NCI-H510A treated with DMSO at 0.1 percent for 48 hours (cell line): ENCODE measurements at places on chromosomes 4 and X.

DNA sequence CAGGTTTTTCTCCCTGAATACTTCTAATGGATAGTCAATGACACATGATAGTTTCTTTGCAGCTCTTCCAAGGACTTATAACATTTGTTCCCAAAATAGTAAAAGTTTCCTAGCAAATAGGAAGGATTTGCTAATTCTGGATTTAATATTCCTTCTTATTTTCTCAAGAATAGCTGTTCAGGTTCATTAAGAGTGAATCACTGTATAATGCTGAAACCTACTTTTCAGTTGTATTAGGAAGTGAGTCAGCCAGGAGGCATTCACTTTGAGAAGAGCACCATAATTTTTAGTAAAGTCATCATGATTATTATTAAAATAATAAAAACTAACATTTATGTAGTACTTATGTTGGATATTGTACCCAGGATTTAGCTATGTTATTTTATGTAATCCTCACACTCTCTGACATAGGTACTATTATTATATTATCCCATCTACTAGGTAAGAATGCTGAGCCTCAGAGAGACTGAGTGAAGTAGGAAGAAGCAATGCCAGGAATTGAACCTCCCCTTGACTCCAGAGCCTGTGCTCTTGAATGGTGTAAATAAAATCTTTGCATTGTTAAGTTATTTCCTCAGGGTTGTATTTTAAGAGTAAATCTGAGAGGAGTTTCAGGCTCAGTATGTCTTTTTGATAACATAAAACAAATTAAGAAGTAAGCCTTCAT lies 114.8 kb downstream of the REELD1 start:
- DNase-seq = no peak

GRCh38 chr4:99405433-99406115 lies 29.6 kb downstream of the ADH7 start:
- DNase-seq = peak; percentile 47

GRCh38 chr4:72587334-72587733 lies 18.3 kb upstream of the ADAMTS3 start:
- DNase-seq = no peak

DNA sequence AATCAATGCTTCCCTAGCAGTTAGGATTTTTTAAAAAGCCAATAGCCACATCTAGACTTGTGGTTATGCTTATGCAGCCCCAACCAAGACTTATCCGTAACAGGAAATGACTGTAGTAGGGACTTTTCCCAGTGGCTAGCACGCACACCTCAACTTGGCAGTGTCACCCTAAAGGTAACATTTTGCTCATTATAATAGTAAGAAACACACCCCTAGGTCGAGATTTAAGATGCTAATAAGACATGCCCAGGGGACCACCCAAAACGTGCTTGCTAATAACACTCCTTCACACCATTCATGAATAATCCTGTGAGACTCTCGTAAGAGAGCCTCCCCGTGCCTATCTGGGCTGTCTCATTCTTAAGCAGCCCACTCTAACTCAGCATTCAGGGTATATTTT lies 195.3 kb downstream of the CHIC1 start:
- no peak for DNase-seq

- DNase-seq = no peak
Observed at GRCh38 chr4:96073461-96073860, 233.6 kb downstream of the PDHA2 start.

GRCh38 chrX:29547877-29548276 lies 667.5 kb upstream of the MAGEB2 start:
- no peak for DNase-seq

DNA sequence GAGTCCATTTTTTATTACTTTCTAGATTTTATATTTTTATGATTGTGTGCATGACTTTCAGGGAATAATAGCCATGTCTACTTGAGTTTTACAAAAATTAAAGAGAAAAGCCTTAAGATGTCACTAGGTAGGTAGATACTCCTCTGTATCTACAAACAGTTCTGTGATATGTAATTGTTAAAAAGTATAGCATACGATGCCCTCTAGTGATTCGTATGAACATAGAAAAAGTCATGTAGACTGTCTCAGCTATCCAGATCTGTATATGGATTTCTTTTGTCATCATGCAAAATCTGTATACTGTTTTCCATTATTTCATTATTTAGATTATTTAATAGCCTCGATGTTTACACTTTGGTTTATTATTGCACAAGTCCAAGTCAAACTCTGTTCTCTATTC lies 856.6 kb downstream of the CENPC start:
- DNase-seq = peak; percentile 61

DNA sequence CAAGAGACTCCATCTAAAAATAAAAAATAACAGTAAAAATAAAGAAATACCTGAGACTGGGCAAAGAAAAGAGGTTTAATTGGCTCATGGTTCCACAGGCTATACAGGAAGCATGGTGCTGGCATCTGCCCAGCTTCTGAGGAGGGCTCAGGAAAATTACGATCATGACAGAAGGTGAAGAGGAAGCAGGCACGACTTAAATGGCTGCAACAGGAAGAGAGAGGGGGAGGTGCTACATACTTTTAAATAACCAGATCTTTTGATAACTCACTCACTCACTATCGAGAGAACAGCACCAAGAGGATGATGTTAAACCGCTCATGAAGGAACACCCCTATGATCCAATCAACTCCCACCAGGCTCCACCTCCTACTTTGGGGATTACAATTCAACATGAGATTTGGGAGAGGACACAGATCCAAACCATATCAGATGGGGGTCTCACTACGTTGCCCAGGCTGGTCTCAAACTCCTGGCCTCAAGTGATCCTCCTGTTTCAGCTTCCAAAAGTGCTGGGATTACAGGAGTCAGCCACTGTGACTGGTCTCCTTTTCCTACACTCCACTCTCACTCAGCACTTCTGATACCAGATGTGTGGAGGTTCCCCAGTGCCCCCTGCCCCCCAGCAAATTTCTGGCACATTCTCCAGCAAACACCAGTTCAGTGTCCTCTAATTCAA lies 11.9 kb upstream of the ZNF157 start:
- DNase-seq = no peak

DNA sequence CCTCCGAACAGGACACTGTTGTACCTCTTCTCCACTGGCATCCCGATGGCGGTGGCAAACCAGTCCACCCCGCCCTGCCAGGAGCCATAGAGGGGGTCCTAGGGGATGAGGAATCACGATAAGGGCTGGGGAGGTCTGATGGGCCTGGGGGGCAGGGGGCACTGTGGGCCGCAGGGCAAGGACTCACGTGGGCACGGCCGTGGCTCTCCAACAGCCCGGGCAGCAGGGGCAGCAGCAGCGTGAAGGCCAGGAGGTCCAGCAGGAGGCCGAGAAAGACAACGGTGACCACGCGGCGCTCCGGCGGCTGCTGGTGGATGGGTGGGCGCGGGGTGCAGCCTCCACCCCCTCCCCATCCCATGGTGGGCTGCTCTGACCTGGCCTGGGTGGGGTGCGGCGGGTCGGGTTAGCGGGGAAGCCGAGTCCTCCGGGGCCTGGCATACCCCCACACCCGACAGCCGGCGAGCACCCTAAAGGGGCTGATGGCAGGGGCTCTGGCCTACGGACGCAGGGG lies 29.6 kb downstream of the NOP14 start:
- no peak for DNase-seq

GRCh38 chr4:169015186-169015623 lies 5.2 kb upstream of the CBR4 start:
- DNase-seq = no peak

- DNase-seq = peak; percentile 23
Observed at GRCh38 chrX:17403972-17404371, 29.0 kb downstream of the NHS start.

GRCh38 chr4:128830906-128831503 lies 21.5 kb downstream of the JADE1 start:
- no peak for DNase-seq

DNA sequence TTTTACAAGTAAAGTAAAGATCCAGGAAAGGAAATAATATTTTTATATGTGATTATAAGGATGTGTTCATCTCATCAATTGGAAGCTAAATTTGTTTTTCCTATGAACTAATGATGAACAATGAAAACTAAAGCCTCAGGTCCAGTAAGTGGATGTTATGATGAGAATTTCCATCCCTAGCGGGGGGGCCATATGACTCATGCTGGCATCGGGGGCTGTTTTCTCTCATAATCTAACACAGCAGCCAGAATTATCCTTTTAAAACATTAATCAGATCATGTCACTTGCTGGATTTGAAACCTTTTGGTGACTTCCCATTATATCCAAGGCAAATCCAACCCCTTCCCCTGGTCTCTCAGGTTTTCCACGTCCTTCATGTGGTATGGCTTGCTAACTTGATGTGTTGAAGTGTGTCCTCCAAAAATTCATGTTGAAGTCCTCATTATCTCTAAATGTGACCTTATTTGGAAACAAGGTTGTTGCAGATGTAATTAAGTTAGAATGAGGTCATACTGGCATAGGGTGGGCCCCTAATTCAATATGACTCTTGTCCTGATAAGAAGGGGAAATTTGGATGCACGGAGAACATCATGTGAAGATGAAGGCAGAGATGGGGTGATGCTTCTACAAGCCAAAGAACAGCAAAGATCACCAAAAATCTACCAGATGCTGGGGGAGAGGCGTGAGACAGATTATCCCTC lies 96.8 kb downstream of the AKAP4 start:
- no peak for DNase-seq

DNA sequence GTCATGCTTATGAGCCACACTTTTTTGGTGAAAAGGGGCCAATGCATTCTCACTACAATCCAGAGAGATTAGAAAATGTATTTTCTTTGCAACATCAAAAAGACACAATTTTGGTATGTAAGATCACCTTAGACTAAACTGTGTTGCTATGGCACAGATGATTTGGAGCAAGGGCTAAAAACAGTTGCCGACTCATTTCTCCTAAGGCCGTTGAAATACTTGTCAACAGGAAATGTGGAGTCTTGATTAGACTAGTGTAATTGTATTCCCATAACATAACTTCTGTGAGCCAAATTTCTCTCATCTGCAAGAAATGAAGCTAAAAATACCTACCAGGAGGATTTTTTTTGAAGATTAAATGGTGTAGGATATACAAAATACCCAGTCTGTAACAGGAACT lies 2547.7 kb downstream of the ARAP2 start:
- DNase-seq = no peak

DNA sequence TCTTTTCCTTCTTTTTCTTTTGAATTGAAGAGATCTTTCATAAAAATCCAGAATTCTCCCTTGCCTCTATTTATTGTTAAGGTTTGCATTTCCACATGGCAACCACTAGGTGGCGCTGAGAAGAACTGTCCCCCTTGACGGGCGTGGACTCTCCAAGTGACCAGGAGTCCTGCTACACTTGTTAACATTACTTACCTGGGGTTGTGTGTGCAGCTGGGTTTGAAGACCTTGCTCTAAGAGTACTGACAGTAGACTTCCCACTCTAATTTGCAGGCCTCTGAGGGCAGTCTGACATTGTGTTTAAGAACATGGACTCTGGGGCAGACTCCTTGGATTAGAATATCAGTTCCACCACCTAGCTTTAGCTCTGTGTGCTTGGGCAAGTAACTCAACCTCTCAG lies 52.8 kb downstream of the GPRIN3 start:
- peak; percentile 3 for DNase-seq

- DNase-seq = no peak
Observed at GRCh38 chrX:135295238-135295943, 13.9 kb upstream of the ETDC start.

- DNase-seq = peak; percentile 41
Observed at GRCh38 chr4:150781191-150781590, 199.2 kb downstream of the MAB21L2 start.

DNA sequence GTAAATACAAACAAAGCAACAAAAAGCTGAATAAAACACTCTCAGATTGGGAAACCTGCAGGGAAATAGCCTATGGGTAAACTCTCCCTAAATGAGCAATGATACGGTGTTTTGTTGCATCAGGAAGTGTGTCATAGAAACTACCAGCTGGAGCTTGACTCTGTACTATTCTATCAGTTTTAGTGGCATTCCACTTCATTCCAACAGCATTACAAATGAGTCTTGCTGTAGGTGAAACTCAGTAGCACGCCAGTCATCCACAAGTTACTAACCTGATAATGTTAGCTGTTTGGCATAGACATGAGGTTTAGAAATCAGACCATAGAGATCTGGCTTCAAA lies 24.9 kb downstream of the FGFBP1 start:
- DNase-seq = no peak

DNA sequence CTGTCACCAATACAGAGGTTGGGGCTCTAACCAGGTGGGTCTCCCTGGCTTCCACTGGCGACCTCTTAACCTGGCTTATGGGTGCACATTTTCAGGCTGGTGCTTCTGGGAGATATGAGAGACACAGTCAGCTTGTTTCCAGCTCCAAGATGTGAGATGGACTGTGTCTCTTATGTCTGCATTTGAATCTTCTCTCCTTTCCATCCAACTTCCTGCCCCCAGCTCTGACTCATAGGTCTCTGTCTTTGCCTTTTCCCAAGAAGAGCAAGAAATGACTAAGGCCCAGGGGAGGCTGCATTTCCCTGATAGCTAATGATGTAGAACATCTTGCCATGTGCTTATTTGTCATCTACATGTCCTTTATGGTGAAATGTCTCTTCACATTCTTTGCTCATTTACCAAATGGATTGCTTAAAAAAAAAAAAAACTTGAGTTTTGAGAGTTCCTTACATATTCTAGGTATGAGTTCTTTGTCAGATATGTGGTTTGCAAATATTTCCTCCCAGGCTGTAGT lies 3.2 kb upstream of the UXT start:
- no peak for DNase-seq

- DNase-seq = no peak
Observed at GRCh38 chr4:15425520-15425919, 2.3 kb upstream of the C1QTNF7 start.
